RWPE2 (cell line): ENCODE measurements at places on chromosomes 2 and 18.

DNA sequence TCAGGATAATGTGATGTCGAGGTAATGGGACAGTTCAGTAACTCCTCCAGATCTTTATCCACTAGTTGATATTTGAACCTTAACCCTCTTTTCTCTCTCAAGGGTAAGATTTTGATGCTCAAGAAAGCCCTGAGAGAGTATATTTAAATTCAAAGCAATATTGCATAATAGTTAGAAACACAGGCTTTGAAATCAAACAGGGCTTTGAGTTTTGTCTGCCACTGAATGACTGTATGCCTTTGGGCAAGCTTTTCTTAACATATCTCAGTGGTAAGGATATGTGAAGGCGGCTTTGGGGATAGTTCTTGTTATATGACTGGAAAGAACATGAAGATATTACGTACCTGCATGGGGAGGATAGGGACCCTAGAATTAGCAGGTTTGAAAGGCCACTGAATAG, 11.1 kb downstream of the ITPRID2 start:
- no peak for DNase-seq

DNA sequence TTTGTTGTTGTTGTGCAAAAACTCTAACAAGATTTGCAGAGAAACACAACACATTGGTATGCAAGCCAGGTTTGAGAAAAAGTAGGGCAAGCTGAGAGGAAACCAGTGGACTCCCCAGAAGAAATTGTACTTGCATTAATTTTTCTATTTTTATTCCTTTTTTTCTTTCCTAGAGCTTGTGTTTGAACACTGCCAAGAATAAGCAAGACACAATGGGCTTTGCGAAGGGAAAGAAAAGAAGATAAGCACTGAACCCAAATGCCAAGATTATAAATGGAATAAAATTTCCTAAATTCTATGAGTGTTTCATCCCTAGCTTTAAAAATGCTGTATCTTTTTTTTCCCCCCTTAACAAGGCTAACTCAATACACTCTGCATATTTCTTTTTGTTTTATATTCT, 17.0 kb upstream of the CYTIP start:
- no peak for DNase-seq

GRCh38 chr2:229164545-229165249, 106.4 kb downstream of the PID1 start:
- DNase-seq: no peak

GRCh38 chr2:188046437-188046836, 245.2 kb upstream of the GULP1 start:
- DNase-seq: no peak

DNA sequence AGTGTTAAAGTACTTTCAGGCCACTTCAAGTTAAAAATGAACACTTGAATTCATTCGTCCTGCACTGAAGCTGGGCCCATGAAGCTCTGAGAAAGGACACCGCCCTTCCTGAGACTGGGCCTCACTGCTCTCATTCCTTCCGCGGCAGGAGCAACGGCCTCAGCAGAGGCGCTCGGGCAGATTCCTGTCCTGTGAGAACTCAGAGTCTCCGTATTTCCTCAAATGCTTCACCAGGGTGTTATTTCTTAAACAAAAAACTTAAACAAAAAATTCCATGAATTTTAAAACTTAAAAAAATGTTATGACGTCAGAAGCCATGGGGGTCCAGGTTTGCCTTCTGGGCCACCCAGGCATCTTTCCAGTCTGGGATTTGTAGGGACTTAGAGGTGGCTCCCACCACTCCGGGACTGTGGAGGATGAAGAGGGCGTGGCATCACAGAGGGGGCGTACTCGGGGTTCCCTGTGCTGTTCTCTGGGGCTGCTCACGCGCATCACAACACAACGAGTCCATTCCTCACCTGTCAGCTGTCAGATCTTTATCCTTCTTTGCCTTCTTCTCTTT, 115.9 kb upstream of the ASB18 start:
- no peak for DNase-seq

DNA sequence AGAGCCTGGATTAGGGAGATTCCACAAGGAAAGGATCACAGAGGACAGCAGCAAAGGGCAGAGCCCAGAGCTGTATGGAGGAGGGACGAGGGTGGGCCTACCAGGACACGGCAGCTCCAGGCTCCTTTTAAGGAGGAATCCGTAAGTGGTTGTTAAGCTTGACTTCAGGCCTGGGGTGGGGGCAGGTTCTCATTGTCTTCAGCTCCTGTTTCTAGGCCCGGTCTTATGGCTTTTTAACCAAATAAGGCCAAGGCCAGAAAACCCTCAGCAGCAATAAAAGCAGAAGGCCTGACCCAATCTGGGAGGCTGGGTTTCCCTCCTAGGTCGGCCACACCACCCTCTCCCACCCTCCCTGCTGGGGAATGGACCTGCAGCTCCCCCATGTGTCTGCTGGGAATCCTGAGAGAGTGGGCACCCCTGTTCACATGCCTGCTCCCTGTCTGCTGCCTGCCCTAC, 111.2 kb downstream of the PLB1 start:
- DNase-seq: no peak

- no peak for DNase-seq
Measured at GRCh38 chr2:221896505-221897151, 324.5 kb upstream of the EPHA4 start.

GRCh38 chr2:231965102-231965501, 3.6 kb downstream of the DIS3L2 start:
- no peak for DNase-seq

DNA sequence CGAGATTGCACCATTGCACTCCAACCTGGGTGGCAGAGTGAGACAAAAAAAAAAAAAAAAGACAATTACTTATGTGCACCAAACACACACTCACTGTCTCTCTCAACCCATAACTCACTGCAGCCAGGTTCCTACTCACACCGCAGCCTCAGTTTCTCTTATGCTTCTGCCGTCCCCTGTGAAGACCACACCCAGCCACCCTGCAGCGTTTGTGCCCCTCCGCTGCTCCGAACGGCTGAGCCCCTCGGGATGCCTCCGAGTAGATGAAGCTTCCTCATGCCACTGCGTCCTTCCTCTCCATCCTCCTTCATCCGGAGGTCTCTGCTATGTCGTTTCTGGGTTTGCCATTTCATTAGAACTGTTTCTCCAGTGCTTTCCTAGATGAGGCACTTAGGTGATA, 160.1 kb downstream of the TWIST2 start:
- no peak for DNase-seq

DNA sequence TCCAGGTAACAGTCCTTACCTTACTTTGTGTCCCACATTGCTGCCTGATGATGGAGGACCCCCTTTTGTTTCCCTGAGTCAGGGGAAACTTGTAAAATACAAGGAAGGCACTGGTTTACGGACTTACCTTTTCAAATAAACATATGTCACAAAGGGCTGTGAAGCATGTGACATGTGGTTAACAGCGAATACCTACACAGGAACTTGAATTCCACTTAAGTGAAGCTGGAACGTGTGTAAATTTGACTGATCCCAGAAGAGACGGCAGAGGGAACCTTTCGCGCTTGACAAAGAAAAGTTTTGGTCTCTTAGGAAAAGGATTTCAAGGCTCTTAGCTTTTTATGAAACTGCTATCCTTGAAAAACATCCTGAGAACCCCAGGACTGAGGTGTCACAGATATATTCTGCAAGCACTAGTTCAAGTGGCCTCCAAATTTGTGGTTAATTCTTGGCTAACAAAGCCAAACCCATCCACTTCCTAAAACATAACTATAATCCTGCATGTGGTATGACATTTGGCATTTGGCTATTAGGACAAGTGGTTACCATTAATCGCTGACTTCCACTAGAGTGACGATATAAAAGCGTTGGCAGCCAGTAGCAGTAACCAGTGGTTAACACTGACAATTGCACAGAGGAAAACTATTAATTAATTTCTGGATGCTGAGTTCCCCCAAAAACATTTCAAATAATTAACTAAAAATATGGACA, 55.6 kb downstream of the ITGB6 start:
- no peak for DNase-seq

DNA sequence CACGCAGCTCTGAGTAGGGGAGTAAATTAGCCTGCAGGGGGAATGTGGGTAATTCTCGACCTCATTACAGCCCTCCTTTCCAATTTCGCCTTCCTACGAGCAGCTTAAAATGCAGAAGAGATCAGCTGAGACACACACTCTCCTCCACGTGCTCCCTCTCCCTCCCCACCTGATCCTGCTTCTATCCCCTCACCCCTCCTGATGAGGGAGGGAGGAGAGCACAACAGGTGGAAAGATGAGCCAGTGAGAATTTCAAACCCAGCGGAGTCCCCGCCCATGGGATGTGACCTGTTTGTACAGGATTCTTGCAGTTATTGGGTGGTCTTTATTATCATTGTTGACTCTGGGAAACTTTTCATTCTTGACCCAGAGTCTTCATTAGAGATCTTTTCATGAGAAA, 35.5 kb downstream of the DDX18 start:
- no peak for DNase-seq

DNA sequence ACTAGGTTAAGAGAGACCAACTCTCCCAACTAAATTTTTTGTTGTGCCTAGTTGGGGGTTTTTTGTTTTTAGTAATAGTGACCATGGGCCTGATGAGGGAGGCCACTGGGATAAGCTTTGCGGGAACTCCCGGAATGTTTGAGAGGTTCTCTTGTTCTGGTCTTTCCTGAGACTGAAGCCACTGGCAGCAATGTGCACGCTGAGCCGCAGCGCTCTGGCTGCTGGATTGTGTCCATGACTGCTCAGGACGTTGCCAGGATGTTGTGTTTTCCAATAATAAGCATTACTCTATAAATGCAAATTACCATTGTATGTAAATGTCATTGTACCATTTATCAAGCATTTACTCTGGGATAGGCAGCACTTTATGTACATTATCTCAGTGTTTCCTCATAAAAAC, 126.1 kb downstream of the GALNT1 start:
- DNase-seq: no peak

- DNase-seq: no peak
Measured at GRCh38 chr2:33529771-33530481, 53.5 kb downstream of the RASGRP3 start.

- DNase-seq: no peak
Measured at GRCh38 chr2:169704160-169704708, 10.0 kb downstream of the PHOSPHO2 start.

GRCh38 chr18:79558196-79558932, 121.2 kb upstream of the CTDP1 start:
- peak; percentile 51 for DNase-seq

DNA sequence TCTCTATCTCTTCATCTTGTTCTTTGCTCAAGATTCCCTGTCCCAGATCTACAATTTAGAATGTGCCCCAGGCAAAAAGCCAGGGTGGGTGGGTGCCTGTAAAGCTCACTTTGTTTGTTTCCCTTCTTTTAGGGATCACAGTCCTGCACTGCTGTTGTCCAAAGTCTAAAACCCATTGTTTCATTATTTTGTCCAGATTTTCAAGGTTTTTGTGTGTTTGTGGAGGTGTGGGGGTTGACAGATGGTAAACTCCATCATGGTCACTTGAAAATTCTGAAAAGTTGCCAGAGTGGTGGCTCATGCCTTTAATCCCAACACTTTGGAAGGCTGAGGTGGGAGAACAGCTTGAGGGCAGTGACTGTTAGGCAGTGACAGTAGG, 41.5 kb downstream of the YES1 start:
- no peak for DNase-seq

- no peak for DNase-seq
Measured at GRCh38 chr18:78727057-78727739, 252.4 kb upstream of the SALL3 start.

DNA sequence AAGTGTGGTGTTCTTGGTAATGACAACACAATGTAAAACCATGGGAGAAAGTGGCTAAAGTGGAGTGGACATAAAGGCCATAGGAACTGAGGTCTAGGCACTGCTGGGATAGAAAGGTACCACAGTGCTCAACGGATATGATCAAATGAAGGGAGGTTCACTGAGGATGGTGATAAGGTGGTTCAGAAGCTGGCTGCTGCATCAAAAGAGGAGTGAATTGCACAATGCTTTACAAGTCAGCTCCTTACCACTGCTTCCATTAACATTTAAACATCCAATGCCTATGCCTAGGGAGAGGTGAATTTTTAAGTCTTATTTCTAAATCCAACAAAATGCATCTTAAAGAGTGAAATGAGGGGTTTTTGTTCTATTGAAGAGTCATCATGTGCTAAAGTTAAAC, 100.1 kb upstream of the ITGB6 start:
- no peak for DNase-seq

- no peak for DNase-seq
Measured at GRCh38 chr2:38692636-38693318, 26.9 kb downstream of the GALM start.

DNA sequence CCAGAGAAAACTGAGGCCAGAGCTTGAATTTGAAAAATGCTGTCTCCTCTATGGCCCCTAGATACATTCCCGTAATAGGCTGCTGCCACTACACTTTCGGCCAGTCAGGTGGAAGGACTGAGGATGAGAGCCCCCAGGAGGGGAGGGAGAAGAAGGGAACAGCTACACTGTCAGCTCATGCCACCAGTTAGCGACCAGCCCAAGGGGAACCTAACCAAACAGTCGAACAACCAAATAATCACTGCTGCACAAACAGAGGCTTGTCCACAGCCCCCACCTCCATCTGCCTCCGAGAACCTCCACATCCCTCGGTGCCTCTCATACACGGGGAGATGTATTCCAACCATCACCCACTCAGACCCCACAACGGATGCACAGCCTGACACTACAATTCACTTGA, 7.3 kb downstream of the ZNF516 start:
- no peak for DNase-seq

DNA sequence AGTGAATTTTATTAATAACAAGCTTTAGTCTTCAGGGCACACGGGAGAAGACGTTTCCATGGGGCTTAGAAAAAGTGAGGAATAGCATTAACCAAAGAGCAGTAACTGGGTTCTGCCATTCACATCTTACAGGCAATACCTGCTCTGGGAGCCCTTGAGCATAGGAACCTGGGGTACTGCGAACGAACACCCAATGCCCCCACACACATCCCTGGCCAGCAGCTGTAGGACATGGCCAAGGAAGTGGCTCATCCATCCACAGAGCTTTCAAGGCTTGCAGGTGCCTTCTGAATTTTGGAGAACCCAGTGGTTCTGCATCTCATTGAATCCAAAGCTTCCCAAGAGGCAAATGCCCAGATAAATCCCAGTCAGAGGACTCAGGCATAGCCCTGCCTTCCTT, 152.2 kb downstream of the MYT1L start:
- DNase-seq: no peak

DNA sequence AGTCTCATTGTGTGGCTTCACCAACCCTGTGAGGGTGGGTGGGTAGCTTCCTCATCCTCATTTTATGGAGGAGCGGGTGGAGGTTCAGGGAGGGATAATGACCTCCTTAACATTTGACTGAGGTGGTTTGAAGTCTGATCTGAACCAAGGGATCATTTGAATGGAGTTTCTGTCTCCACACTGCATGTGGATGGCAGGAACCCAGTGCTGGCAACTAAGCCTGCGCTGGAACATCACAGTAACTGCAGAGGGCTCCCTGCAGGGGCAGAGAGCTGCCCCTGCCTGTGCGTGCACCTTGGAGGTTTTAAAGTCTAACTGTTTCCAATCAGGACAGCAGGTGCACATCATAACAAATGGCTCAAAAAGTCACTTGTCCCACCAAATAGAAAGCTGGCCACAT, 3.3 kb downstream of the AGAP1 start:
- no peak for DNase-seq

DNA sequence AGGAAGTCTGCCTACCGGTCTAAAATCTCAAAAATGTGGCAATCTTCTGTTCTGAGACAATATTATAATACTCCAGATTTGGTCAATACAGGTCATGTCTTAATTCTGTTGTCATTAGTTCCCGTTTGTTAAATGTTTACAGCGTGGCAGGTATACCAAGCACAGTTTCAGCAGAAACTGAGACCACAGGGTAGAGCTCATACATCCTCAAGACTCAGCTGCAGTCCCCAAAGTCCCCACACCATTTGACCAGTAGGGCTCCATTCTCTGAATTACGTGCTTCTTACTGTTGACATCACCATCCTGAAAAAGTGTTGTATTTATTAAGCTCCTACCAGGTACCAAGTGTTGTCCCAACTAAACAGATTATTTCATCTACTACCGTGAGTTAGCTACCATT, 157.1 kb downstream of the MC4R start:
- DNase-seq: no peak
